ENCODE measurements at places on chromosomes 7 and 10.

DNA sequence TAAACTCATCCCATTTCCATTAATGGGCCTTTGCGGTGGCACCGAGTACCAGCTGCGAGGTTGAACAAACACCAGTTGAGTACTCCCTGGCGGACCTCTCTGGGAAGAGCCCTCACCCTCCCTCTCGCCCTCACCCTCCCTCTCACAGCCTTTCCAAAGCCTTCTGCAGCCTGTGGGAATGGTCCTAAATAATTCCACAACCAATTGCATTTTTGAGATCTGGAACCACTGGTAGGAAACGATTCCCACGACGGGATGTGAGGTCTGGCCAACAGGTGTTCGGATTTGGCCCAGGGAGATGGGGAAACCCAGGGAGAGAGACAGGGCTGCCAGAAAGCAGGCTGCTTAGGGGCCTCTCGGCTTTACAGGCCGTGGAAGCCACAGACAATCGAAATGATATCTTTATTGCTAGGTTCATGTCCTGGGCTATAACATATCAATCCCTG, 5.3 kb downstream of the PTF1A start:
- DNase-seq, result no peak

DNA sequence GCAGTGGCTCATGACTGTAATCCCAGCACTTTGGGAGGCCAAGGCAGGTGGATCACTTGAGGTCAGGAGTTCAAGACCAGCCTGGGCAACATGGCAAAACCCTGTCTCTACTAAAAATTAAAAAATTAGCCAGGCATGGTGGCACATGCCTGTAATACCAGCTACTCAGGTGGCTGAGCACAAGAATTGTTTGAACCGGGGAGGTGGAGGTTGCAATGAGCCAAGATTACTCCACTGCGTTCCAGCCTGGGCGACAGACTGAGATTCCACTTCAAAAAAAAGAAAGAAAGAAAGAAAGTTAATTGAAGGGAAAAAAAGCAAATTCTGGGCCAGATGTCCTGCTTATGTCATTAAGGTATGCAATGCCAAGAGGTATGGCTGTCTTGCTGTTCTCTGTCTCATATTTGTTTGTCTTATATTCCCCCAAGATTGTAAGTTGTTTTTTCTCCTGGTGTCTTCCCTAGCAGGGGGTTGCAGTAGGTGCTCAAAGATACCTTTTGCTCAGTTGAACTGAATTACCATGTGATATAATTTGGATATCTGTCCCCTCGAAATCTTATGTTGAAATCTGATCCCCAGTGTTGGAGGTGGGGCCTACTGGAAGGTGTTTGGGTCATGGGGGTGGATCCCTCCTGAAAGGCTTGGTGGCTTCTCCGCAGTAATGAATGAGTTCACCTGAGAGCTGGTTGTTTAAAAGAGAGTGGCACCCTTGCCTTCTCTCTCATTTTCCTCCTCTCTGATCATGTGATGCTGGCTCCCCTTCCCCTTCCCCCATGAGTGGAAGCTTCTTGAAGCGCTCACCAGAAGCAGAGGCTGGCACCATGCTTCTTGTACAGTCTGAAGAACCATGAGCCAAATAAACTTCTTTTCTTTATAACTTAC, 60.9 kb downstream of the MYOF start:
- no peak for DNase-seq

- no peak for DNase-seq
Observed at GRCh38 chr7:71326595-71326994, 194.7 kb downstream of the GALNT17 start.

DNA sequence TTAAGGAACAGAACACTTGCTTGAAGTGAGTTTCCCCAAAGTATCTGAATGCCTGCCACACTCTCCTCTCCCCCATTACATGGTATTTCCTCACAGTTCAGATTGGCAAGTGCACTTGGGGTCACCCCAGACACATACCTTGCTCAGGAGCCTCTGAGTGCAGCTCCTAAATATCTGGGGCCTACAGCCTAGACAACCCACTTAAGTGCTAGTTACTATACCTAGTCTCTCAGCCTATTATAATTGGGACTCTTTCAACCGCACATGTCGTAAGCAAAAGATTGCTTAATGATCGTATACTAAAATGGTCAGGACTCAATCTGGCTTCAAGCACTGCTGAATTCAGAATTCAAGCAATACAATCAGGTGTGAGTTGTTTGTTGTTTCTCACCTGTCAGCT, 19.9 kb downstream of the TMEM176B start:
- DNase-seq, result no peak

DNA sequence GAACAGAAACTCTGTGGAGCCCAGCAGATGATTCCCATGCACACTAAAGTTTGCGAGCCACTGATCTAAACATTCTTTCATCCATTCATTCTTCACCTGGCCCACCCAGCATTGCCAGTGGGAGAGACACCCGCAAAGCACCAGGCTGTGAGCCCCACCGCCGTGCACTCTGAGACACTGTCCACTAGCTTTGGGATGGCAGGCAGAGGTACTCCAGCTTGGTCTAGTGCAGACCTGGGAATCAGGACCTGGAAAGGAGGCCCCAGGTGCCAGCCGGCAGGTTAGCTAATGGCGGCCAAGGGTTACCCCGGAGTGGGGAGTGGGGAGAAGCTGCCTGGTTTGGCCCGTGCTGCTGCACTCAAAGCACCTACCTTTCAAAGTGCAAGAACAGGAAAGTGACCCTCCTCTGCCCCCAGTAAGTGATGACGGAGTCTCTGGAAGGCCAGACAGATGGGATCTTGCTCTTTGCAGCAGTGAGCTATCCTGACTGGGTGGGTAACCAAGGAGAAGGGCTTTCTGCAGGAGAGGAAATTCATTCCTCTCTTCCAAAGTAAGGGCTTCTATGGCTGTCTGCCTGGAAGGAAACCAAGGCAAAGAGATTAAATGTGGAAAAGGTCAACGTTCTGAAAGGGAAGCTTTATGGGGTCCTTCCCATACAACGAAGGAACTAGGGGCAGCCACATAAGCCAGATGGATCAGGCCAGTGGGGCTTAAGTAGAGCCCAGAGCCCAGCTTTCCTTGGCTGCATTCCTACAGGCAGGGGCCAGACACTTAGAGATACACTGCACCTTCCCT, 74.2 kb upstream of the LRRC4 start:
- no peak for DNase-seq
